ENCODE measurements at places on chromosomes 4 and X. TPM values are rescaled to one million over a fixed set of nuclear protein-coding genes. Genes with fewer than 3 reads are reported as not detected.

GRCh38 chr4:108795733-108796132 is 32.9 kb upstream of the ETNPPL start:
- DNase-seq = no peak

DNA sequence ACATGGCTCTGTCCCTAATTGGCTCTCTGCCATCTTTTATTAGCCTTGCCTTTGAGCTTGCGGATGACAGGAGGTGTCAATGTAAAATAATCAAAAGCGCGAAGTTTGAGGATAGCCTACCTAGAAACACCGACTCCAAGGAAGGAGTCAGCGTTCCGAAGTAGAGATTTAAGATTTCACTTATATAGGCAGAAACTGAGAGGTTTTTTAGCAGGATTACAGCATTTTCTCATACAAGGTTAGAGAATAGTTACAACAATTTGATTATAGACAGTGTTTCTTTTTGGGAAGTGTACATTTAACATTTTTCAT is 499 bp upstream of the NFXL1 start:
- no peak for DNase-seq

TLR3 gene
- 5.8 TPM for polyA plus RNA-seq

TMPRSS11E gene
- not detected for polyA plus RNA-seq

MFAP3L gene
- 0.63 TPM for polyA plus RNA-seq
